Astrocyte of the hippocampus (primary cell): ENCODE measurements at places on chromosomes 2 and 18.

DNA sequence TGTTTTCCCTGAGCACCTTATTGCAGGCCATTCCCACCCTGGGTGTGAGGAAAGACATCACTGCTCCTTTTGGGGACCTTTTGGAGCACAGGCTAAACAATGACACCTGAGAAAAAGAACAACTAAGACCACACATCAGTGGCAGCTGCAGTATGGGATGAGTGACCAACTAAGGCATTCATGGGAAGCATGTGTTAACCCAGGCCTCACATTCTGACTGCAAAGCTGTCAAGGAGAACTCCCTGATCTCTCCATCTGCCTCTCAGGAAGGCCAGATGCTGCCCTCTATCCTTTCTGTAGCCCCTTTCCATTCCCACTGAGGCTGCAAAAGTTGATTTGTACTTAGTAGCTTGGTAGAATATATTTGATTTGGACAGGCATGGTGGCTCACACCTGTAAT lies 277.7 kb upstream of the FBXO11 start:
- no peak for DNase-seq

GRCh38 chr2:48914477-48915089 lies 159.1 kb upstream of the LHCGR start:
- no peak for DNase-seq

- DNase-seq = no peak
Measured at GRCh38 chr2:203869223-203870042, 1.9 kb downstream of the CTLA4 start.

DNA sequence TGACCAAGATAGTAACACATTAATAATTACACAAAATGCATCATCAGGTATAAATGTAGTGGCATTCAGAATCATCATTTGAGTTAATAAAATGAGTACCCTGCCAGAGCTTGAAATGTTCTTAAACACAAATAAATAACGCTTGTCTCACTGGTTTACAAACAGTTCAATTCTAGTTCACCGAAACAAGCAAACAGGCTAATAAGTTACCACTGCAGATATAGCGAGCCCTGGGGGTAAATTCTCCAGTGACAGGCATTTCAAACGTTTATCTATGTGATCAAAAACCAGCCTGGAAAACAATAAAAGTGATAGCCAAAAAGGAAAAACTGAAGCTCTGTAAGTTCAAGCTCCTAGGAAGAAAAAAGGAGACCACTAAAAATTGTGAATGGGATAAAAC lies 152.6 kb downstream of the THADA start:
- DNase-seq = no peak

- DNase-seq = no peak
Measured at GRCh38 chr18:79941473-79942119, 9.9 kb downstream of the SLC66A2 start.

DNA sequence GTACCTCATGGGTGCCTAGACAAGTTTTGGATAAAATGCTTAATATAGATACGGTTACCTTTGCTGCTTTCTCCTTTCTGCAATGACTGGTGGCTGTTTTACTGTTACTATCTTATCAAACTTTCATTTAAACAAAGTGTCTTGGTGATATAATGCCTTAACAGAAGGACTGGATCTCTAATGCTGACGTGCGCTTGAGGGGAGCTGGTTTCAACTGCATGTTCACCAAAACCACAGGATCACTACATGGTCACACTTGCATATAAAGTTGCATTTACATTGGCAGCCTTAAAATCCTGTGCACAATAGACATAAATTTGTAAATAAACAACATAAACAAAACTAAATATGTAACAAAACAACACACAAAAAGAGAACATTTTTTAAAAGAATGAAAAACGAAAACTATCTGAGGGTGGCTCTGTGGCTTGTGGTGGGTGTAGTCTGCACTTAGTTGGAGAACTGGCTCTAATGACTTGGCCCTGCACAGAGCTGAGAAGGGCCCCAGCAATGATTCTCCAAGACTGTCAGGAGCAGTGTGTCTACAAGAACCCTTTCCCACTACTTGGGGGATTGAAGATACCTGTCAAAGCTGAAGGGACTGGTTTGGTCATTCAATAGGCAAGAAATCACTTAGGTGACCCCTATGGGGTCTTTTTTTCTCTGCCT lies 135.5 kb downstream of the UXS1 start:
- no peak for DNase-seq

DNA sequence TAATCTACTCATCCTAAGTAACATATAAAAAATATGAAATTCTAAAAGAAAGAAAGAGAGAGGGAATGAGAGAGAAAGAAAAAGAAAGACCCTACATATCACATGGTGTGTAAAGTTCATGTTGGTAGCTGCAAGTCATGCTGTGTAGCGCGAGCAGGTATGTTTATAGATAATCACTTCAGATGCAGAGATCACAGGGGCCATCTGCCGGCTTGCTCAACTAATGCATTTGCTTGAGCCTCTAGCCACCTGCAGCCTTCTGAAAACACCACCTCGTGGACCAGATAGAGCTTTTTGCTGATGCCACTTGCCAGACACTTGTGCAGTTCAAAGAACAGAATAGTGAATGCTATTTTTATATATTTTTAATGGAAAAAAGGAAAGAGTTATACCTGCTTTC lies 37.6 kb downstream of the CDH7 start:
- DNase-seq = no peak

DNA sequence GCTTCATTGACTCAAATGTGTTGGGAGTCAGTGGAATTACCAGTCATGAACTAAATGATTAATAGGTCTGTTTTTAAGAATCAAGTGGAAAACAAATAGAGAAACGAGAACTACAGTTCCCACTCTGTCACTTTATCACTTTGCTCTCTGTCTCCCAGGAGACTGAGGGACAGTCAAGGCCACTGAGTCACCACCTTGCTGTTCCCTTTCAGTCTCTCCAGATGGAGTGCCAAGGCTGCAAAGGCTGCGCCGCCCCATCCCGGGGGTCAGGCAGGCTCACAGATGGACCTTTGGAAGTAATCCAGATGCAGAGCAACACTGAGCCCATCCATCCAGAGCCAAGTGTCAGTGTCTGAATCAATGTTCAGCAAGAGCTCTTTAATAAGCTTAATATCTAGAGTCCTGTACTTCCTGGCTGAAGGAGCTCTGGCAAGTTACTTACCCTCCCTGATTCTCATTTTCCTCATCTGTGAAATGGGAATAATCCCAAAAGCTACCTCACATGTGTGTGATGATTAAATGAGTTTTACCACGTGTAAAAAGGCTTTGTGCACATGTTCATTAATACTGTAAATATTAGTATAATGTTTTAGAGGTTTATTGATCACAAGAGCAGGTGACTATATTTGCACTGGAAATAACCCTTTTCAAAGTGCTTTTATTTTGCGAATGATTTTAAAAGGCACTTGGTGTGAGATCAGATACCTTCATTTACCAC lies 43.0 kb upstream of the EFEMP1 start:
- peak; percentile 29 for DNase-seq

DNA sequence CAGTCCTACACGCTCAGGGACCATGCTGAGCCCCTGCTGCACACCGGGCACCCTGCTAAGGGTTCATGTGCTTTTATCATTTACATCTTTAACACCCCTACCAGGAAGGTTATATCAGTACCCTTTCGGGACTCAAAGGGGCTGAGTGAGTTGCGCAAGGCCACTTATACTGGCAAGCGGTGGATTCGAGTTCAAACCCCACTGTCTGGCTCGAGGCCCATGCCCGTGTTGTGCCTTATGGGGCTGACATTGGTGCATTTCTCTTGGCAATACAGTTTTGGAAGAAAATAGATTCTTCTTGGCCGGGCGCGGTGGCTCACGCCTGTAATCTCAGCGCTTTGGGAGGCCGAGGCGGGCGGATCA lies 69.5 kb upstream of the MAP4K4 start:
- DNase-seq = no peak
